ENCODE measurements at places on chromosomes 3 and 15. TPM values are rescaled to one million over a fixed set of nuclear protein-coding genes. Genes with fewer than 3 reads are reported as not detected.

HTR3D gene
- total RNA-seq = not detected

KCNMB3 gene
- 0.34 TPM for total RNA-seq

GRCh38 chr3:61574854-61575253 lies 13.5 kb downstream of the PTPRG start:
- no peak for DNase-seq

DNA sequence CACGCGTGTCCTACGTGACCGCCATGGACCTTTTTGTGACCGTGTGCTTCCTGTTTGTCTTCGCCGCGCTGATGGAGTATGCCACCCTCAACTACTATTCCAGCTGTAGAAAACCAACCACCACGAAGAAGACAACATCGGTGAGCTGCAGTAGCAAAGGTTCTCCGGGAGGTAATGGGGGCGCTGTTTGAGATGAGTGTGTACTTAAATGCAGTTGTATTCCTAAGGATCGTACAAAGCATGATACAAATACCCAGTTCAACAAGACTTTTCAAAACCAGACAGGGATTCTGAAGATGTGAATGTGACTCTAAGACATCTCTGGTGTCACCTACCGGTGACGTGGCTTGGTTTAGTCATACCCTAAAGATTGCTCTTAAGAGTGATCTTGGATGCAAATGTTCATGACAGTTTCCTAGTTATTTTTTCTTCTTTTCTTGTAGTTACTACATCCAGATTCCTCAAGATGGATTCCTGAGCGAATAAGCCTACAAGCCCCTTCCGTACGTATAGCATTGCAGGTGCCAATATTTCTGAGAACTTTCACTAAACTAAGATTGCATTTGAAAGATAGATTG lies 556.6 kb downstream of the GABRG3 start:
- DNase-seq = no peak

GRCh38 chr3:97510795-97511194 lies 253.8 kb upstream of the ARL6 start:
- no peak for DNase-seq
